Right lung (tissue), 10 donors: ENCODE measurements at places on chromosomes 16 and 17. TPM values are rescaled to one million over a fixed set of nuclear protein-coding genes. Genes with fewer than 3 reads are reported as not detected.
A peak's percentile ranks its signal among the peaks of the same experiment; 100 is the strongest.

RAMP2 gene
- 196 TPM for polyA plus RNA-seq

GRCh38 chr17:60356940-60357339, 35.0 kb downstream of the USP32 start:
- no peak for DNase-seq

- no peak for DNase-seq
These were observed 1.3 kb upstream of the SENP3 start for GRCh38 chr17:7560172-7561027.

GRCh38 chr16:51556694-51557340, 405.7 kb upstream of the SALL1 start:
- DNase-seq: no peak

DNA sequence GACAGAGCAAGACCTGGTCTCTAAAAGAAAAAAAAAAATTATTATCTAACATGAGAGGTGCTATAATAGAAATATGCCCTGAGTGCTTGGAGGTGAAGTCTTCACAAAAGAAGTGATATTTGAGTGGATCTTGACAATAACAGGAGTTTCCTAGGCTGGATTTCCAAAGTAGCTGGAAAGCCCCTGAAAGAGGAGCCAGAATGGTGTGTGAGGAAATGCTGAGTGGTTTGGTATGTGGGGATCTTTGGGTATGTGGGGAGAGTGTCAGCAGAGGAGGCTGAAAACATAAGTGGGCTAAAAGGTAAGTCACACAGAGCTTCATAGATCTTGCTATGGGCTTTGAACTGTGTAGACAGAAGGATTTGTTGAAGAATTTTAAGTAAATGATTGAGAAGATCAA, 100.1 kb downstream of the YPEL2 start:
- no peak for DNase-seq

DNA sequence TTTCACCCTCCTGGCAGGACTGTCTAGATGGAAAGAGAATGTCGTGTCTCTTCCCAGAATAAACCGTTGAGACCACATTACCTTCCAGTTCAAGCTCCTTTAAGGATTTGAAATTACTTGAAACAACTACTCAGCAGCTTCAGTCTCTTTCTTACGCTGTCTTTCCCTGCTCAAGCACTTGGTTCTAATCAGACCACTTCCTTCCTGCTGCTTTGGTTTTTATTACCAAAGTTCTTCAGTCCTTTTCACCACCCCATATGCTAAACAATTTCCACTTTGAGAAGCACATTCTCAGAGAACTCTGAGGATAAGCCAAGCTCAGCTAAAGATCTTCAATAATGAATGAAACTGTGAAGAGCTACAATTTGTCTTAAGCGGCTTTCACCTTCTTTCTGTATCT, 105.4 kb downstream of the STX8 start:
- no peak for DNase-seq

GRCh38 chr17:8056232-8056975, 17.5 kb downstream of the ALOX15B start:
- DNase-seq: peak; percentile 40
